ENCODE measurements at places on chromosomes 13 and 19.
A peak's percentile ranks its signal among the peaks of the same experiment; 100 is the strongest.

GRCh38 chr19:19134687-19135158, 3.6 kb downstream of the TMEM161A start:
- DNase-seq = peak; percentile 5

- DNase-seq = no peak
These were observed 362.1 kb downstream of the EFNB2 start for GRCh38 chr13:106173346-106173745.

GRCh38 chr13:96218475-96218874, 128.6 kb downstream of the HS6ST3 start:
- DNase-seq = no peak

DNA sequence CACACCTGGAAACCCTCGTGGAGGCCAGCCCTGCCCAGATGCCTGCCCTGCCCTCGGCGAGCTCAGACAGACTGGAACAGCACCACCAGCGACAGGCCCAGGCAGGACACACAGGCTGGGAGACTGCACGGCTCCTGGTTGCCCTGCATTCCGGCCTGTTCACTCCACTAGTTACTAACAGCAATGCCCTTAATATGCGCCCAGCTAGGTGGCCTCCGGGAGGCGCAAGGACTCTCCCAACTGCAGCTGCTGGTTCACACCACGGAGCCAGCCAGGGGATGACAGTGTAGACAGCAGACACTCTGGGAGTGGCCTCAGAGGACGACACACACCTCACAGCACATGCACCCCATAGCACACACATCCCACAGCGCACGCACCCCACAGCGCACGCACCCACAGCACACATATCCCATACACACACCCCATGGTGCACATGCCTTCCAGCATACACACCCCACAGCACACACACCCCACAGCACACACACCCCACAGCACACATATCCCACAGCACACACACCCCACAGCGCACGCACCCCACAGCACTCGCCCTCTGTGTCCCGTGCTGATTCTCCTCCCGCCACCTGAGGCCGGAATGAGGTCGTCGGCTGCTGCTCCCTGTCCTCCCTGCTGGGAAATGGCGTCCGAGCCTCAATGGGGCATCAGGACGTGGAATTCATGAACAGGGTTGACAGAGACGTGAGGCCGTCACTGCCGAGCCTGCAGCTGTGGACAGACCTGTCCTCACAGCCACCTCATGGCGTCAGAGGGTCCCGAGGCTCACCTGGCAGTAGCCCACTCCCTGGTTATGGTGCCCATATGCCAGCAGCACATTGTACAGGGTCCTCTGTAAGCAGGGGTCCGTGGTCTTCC, 13.6 kb downstream of the GRTP1 start:
- DNase-seq = no peak

DNA sequence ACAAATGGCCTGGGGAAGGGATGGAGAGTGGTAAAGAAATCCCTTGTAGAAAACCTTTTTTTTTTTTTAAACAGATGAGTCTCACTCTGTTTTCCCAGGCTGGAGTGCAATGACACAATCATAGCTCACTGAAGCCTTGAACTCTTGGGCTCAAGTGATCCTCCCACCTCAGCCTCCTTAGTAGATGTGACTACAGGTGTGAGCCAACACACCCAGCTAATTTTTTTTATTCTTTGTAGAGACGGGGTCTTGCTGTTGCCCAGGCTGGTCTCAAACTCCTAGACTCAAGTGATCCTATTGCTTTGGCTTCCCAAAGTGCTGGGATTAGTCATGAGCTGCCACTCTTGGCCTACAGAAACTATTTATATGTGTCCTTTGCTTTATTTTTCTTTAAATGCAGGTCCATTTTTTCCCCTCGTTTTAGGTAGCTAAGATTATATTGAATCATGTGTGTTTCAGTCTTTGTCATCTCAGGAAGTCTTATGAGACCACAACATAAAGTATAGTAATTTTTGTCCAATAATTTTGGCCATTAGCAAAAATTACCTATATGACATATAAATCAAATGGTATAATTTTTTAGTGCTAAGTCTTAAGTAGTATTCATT, 10.5 kb downstream of the LPAR6 start:
- DNase-seq = no peak

- no peak for DNase-seq
These were observed 71.9 kb downstream of the WASF3 start for GRCh38 chr13:26629260-26629825.

DNA sequence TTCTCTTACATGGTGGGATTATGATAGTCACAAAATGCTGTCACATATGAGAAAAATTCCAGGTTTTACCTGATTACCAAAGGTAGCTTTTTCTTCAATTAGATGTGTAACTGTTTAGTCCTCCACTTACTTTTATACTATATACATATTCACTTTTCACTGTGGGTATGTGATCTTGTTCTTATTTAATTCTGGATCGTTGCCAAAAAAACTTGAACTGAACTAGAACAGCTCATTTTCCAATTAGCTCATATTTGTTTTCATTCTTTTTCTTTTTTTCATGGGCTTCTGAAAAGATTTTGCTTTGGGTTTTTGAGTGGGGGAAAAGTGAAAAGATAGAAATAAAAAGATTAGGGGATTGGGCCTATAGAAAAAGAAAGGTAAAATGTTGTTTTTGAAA, 291.9 kb downstream of the NDFIP2 start:
- no peak for DNase-seq

GRCh38 chr13:32734511-32734910, 148.3 kb downstream of the PDS5B start:
- no peak for DNase-seq

DNA sequence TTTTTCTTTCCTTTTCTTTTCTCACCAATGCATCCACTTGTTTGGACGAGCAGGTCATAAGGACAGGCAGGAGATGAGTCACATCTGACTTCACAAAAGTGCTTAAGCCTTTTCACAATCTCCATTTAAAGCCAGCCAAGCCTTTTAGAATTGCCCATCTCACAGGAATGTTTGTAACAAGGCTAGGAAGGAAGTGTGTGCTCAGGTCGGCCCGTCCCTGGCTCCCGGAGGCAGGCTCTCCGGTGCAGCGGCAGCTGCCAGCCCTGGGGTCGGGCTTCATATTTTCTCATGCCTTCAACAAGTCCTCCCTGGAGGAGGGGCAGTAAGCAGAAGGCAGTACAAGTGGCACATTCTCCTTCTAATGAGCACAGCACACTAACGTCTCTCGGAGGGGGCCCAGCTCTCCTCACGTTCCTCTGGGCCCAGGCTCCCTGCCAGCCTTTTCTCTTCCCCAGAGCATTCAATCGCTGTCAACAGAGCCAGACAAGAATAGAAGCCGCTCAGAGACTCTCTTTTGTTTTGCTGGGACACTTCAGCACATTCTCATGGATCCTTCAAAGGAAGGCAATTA, 180.5 kb downstream of the COL4A1 start:
- DNase-seq = no peak

DNA sequence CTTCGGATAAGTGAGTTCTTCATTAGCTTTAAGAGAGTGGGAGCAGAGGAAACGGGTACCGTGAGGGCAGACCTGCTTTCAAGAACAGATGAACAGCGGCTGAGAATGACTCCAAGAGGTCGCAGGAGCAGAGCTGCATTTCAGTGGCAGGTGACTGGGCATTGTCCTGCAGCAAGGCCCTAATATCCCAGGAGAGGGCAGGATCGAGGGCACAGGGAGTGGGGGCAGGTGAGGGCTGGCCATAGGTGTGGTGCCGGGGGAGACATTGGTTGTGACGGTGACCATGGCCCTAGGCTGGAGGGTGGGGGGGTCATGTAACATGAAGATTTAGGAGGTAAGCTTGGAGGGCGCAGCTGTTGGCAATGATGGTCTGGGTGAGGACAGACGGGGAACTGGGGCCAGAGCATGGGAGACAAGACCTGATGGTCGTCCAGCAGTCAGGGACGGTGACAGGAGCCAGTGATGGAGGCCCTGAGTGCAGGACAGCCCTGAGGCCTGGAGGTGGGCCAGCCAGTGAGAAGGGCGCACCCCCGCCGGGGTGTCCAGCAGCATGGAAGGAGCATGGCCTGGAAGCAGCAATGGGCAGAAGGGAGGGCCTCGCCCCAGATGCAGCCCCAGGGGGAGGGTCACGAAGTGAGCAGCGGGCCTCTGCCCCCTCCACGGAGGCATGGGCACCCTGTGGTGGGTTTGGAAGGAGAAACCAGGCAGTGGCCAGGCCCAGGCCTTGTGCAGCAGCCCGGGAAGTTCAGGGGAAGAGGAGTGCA, 29.2 kb upstream of the LAMP1 start:
- DNase-seq = no peak

DNA sequence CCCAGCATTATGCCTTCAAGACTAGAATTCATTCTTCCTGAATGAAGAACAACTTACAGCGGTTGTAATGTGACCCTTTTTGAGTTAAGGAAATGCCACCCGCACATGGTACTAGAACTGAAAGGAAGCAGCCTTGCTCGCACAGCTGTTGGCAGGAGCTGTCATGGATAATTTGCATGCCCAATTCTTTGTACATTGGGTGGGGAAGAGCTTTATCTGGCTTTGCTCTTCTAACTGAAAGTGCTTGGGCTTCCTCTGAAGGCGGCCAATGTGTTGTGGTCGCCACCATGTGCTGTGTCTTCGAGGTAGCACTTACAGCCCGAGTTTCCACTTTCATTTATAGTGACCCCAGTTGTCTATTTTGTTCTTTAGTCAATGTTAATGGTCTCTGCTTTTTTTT, 3.4 kb downstream of the CCNE1 start:
- no peak for DNase-seq

GRCh38 chr13:113451951-113452421, 1.3 kb downstream of the ADPRHL1 start:
- DNase-seq = no peak

GRCh38 chr13:98492335-98493041, 84.4 kb downstream of the STK24 start:
- DNase-seq = no peak

DNA sequence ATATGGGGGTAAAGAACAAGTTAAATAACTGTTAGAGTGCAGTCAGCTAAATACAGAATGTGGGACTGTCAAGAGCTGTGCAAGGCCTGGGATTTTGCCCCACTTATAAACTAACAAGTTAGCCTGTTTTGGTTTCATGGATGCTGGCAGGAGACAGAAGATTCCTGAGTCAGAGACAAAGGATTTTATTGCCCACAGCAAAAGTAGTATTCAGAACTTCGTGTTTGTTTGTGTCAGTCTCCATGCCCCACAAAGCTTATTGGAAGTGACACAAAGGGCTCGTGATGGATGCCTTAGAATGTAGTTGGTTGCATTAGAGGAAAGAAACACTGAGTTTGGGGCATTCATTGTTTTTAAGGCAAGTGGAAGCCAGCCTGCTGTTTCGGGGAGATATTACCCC, 22.2 kb upstream of the SPRYD7 start:
- DNase-seq = no peak

DNA sequence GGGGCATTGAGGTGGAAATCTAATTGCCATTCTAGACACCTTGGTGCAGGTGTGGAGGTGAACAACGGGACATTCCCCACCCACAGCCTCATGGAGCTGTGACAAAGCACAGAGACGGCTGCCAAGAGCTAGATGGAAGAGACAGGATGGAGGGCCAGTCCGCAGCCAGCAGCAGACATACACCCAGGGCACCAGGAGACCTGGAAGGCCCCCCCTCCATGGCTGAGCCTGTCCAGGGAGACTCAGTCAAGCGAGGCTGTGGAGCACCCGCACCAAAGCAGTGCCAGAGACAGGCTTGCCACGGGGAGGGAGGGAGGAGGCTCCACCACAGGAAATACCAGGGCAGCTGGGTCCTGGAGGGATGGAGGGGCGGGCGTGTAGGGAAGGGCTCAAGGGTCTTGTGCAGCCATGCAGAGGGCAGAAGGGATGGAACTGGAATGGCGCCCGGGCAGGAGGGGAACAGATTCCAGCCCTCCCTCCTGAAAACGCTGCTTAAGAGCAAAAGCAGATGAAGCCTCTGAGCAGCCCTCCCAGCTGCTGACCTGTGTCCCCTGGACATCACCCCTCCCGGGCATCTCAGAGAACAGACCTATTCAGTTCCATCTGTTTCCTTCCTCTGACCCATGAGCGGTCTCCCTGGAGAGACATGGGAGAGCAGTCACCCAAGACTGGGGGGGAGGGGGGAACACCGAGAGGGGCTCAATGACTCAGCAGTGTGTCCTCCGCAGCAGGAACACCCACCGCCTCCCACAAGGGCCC, 14.4 kb downstream of the EPS15L1 start:
- DNase-seq = no peak

DNA sequence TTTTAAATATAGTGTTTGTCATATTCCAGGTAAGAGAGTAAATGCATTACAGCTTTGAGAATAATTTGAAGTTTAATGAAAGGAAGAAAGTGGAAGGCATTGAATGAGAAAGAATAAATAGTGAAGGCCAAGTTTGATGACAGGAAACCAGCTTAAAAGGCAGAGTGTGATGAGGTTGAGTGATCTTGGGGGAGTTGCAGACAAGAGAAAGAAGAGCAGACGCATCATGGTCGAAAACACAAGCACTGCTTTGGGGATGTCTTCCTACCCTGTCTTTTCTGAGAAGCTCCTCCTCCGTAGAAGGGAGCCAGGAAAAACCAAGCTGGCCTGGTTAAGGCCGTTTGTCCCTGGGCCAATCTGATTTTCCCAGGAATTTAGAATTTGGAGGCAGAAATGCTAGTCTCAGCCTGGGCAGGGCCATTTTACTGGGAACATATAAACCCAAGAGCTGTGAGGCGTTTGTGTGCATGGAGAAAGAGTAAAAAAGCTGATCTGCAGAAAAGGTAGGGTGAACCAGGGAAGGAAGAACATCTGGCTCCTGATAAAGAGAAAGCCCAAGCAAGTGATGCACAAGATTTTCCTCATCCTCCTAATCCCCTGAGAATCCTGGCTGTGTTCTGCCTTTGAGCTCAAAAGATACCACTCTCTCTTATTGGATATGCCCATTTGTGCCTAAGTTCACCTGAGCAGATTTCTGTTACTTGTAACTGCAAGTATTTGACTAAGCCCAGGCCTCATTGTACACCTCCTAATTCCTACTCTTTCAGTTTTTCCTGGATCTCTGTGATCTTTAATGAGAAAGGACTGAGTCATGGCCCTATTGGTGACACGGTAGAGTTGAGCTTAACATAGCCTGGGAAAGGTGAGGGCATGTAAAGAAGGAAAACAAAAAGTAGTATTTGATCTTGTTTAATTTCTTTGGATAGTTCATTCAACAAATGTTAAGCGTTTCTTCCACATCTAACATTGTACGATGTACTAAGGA, 80.0 kb downstream of the WDFY2 start:
- no peak for DNase-seq

- no peak for DNase-seq
These were observed 7.4 kb downstream of the CC2D1A start for GRCh38 chr19:13913352-13913751.

GRCh38 chr13:29748097-29748496, 102.3 kb downstream of the UBL3 start:
- DNase-seq = no peak

GRCh38 chr19:32743021-32743420, 23.5 kb downstream of the TDRD12 start:
- DNase-seq = no peak

- DNase-seq = peak; percentile 12
These were observed 11.6 kb upstream of the RETN start for GRCh38 chr19:7657131-7657751.
